ENCODE measurements at places on chromosomes 5 and 9.

DNA sequence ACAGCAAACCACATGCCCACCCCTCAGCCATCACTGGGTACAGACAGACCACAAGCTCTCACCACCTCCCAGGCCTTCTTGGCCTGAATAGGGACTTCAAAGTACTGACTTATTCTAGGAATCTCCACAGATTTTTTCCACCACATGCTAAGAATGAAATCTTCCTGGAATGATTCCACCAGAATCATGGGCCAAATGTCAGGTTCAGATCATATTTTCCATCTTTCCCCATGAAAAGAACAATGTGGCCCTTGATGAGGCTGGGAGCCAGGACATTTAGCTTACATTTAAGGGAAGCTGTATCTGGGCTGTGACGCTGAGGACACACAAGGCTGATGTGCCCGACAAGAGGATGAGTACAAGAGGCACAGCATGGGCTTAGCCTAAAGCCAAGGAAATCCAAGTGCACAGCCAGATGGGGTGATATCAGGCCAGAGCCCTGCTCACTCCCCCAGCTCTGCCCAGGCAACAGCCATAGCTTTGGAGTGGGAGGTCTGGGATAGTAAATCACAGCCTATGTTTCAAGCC, 28.1 kb downstream of the ACSL6 start:
- no peak for DNase-seq

DNA sequence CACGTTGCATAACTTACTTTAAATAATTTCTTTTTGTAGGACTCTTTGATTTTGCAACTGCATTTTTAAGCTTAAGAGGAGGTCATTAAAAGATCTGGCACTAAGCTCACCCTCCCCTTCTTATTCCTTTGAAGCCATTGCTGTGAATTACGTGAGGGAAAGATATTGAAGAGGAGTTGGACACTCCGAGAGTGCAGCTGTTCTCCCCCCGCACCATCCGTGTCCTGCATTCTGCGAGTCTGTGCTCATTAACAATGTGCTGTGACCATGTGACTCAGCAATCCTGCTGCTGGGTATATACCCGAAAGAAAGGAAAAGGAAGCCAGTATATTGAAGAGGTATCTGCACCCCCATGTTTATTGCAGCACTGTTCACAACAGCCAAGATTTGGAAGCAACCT, 40.0 kb downstream of the NXNL2 start:
- DNase-seq: peak; percentile 77

GRCh38 chr5:37836592-37837413, 3.0 kb downstream of the GDNF start:
- DNase-seq: peak; percentile 55

DNA sequence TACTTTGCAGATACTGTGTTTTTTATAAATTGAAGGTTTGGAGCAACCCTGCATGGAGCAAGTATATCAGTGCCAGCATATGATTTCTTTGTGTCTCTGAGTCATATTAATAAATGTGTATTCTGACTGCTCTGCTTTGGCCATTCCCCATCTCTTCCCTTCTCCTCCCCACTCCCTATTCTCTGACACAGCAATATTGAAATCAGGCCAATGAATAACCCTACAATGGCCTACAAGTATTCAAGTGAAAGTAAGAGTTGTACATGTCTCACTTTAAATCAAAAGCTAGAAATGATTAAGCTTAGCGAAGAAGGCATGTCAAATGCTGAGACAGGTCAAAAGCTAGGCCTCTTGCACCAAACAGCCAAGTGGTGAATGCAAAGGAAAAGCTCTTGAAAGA, 82.2 kb upstream of the TLX3 start:
- no peak for DNase-seq

GRCh38 chr5:113212244-113212920, 222.4 kb downstream of the TSSK1B start:
- DNase-seq: peak; percentile 91

GRCh38 chr9:137710704-137711103, 91.9 kb downstream of the EHMT1 start:
- DNase-seq: no peak

DNA sequence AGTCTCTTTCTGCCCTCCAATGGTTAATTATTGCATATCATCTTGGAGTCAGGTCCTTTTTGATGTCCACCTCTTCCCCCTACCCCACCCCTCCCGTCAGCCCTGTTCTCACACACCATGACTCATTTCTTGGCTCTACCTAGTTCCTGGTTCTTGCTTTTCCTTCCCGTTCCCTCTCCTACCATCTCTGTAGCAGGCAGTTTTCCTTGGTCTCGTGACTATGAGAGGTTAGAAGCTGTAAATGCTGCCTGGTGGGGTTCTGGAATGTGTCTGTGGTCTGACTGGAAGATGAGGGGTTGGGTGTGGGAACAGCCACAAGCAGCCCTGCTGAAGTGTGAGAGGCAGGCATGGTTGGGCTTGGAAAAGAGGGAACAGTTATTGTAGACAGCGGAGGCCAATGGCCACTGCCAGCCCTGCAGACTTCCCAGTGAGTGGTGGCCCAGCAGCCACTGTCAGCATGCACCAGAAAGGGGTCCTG, 18.2 kb downstream of the SLC22A5 start:
- peak; percentile 99 for DNase-seq

DNA sequence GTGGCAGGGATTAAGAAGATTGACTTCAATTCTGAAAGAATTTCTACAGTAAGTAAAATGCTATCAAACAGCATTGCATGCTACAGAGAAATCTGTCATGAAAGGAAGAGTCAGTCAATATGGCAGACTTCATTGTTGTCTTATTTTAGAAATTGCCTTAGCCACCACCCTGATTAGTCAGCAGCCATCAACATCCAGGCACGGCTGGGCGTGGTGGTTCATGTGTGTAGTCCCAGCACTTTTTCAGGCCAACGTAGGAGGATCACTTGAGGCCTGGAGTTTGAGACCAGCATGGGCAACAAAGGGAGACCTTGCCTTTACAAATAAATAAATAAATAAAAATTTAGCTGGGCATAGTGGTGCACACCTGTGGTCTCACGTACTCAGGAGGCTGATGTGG, 46.6 kb downstream of the RMI1 start:
- DNase-seq: peak; percentile 28

- no peak for DNase-seq
Observed at GRCh38 chr9:109295221-109296130, 25.4 kb downstream of the EPB41L4B start.

DNA sequence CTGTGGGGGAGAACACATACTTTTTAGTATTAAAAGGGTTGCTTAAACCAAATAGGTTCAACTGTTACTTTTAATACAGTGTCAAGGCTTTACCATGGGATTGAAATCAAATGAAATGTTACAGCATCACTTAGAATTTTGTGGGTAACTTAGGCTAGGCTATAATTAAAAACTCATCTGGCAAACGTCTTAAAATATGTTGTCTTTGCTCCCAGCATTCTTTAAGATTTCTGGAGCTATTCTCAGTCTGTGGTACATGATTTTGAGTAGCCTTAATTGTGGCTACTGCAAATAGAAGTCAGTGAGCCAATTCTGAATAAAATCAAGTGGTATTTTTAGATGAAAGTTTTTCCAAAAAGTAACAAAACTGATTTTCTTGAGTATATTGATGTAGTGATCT, 30.7 kb downstream of the UHRF2 start:
- DNase-seq: no peak

DNA sequence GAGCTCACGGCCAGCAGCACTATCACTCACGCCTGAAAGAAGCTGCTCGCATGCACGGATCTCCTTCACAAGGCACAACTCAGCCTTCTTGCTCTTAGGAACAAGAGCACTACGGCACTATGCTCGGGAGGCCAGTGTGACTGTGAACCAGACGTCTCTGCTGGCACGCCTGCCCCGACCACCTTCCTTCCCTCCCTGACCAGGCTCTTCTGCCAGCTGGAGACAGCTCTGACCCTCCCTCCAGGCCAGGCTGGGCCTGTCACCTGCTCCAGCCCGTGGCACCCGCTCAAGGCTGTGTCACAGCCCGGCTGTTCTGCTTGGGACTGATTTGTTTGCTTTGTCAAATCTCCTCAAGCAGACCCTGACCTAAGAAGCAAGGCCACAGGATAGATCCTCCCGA, 7.0 kb downstream of the TBC1D9B start:
- peak; percentile 87 for DNase-seq

DNA sequence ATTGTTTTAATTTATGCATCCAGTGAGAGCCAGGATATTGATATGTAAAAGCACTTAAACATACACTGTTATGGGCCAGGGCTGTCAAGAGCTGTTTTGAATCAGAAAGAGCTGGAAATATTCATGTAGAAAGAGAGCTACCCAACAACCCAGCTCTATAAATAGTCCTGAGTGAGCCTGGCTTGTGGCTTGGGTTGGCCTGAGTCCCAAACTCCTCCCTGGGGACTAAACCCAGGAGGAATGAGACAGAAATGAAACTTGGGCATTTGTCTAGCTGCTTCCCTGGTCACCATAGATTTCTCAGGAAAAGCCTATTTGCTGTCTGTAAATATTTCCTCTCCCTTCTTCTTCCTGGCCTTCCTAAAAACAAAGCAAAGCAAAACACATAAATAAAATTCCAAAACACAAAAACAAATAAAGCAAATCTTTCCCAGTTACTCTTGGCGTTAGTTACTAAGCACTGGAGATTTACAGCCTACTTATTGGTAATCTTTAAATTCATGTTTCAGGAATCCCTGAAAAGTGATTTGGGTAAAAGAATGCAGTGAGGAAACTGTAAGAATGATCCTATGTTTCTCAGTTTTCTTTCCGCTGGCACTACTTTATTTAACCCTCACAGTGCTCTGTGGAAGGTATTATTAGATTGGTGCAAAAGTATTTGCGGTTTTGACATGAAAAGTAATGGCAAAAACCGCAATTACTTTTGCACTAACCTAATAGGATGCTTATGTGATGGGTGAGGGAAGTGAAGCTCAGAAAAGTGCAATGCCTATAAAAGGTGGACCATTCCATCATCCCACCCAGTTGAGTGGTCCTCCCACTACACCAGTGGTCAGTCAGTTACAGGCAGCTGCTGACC, 111.8 kb downstream of the CARTPT start:
- DNase-seq: peak; percentile 95

Measured in myocyte (in vitro differentiated cells).